RWPE1 (cell line): ENCODE measurements at places on chromosomes 13 and 19.

GRCh38 chr19:48381178-48381950, 10.0 kb downstream of the KDELR1 start:
- no peak for DNase-seq

GRCh38 chr19:39372047-39372802, 18.7 kb downstream of the PAF1 start:
- DNase-seq = no peak

GRCh38 chr13:109880371-109881346, 94.3 kb upstream of the IRS2 start:
- DNase-seq = no peak

DNA sequence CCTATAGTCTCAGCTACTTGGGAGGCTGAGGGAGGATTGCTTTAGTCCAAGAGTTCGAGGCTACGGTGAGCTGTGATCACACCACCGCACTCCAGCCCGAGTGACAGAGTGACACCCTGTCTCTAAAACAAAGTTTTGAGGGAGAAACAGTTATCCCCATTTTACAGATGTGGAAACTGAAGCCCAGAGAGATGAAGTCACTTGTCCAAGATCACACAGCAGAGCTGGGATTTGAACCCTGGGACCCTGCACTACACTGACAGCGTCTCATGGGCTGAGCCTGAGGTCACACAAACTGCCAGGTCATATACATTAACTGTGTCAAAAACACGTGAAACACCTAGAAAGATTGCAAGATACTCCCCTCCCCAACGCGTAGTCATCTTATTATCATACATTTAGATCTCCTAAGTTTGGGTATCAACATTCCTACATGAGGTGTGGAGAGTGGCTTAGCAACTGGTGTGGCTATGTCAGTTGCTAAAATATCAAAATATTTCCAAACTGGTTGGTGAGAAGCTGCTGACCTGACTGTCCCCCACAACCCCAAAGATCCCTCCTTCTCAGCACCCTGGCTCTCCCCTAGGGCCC, 8.2 kb downstream of the FCGBP start:
- DNase-seq = no peak

DNA sequence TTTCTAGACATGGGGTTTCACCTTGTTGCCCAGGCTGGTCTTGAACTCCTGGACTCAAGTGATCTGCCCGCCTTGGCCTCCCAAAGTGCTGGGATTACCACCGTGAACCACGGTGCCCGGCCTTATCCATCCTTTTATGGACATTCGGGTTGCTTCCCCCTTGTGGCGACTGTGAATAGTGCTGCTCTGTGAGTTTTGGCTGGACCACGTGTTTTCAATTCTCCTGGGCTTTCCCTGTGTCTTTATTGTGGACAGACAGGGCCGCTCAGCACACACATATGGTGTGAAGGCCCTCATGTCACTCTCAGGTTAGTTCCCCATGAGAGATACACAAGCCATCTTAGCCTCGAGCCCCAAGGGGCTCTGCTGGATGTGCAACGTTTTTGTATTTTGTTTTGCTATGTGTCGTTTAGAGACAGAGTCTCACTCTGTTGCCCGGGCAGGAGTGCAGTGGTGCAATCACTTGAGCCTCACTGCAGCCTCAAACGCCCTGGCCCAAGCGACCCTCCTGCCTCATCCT, 40.5 kb downstream of the MAU2 start:
- peak; percentile 80 for DNase-seq
